ENCODE measurements at places on chromosomes 7 and 10.
A peak's percentile ranks its signal among the peaks of the same experiment; 100 is the strongest.

- no peak for DNase-seq
These were observed 29.9 kb upstream of the HNRNPH3 start for GRCh38 chr10:68301790-68302502.

DNA sequence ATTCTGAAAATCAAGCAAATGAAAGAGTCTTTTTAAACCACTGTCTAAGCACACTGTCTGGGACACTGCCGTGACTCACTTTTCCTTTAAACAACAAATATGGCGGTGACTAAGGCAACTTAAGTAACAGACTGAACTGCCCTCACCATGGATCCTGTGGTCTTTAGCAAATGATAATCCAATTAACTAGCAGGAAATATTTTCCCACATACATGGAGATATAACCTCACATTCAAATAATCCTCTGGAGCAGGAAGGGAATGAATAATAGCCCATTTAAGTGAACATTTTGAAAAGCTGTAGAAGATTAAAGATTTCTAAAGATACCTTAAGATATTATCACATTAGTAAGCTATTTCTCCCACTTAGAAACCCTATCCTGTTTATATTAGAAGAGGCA lies 40.3 kb upstream of the LRRC17 start:
- no peak for DNase-seq

DNA sequence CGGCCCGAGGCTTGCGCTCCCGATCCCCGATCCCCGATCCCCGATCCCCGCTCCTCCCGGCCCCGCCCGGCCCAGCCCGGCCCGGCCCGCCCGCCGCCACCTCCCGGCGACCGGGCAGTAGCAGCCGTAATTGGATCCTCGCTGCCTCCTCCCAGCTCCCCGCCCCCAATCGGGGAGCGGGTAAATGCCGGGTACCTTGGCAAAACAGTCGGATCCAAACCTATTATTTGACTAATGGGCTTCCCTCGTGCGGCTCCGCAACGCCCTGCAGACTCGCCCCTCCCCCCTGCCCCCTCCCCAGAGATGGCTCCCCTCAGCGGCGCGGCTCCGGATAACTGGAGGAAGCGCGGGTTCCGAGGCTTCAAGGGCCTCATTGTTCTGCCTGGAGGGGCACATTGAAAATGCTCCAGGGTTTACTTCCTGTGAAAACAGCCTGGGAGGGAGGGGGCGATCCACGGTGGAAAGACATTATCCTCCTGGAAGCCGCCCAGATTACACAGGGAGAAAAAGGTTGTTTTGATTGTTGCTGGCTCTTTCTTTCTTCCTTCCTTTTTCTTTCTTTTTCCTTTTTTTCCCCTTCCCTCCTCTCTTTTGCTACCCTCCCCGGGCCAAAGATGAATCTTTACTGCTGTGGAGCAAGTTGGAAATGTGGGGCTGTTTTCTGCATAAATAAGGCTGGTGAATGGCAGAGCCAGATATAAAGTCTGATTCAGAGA lies 94.7 kb upstream of the ZMIZ1 start:
- DNase-seq: peak; percentile 73

- no peak for DNase-seq
These were observed 203.4 kb downstream of the PHTF2 start for GRCh38 chr7:78002021-78002420.

Measured in stimulated activated effector memory CD8-positive, alpha-beta T cell treated with anti-CD3 and anti-CD28 coated beads, Interleukin-12 subunit alpha, Interleukin-12 subunit beta, amount 100 ng/mL, for 72 hours (primary cell).